ENCODE measurements at places on chromosomes 6 and 20. TPM values are rescaled to one million over a fixed set of nuclear protein-coding genes. Genes with fewer than 3 reads are reported as not detected.

PAX1 gene
- total RNA-seq = 0.19 TPM

VSTM2L gene
- 0.38 TPM for total RNA-seq

PRDM1 gene
- total RNA-seq = 37.2 TPM

STK35 gene
- total RNA-seq = 27.3 TPM

UBD gene
- total RNA-seq = 11.1 TPM

LTA gene
- total RNA-seq = not detected

RAB22A gene
- total RNA-seq = 33.2 TPM

MED20 gene
- total RNA-seq = 18.7 TPM

- DNase-seq = no peak
- no peak overlapping the region for H3K4me3 ChIP-seq
- no peaks in the 10 kb centered on the region for H3K36me3 ChIP-seq
- H3K27me3 ChIP-seq = no peaks in the 10 kb centered on the region
- peaks cover 27% of the 10 kb centered on the region for H3K4me1 ChIP-seq
These were observed 80.4 kb upstream of the CD93 start for GRCh38 chr20:23166563-23166962.

GRCh38 chr20:53070706-53071392, 98.7 kb downstream of the TSHZ2 start:
- no peaks in the 10 kb centered on the region for H3K27me3 ChIP-seq
- no peaks in the 10 kb centered on the region for H3K36me3 ChIP-seq
- peaks cover 4% of the 10 kb centered on the region for H3K4me1 ChIP-seq
- DNase-seq = no peak

- DNase-seq = no peak
- no peaks in the 10 kb centered on the region for H3K27me3 ChIP-seq
- no peaks in the 10 kb centered on the region for H3K36me3 ChIP-seq
- no peak overlapping the region for H3K27ac ChIP-seq
These were observed 4.6 kb downstream of the PTPRK start for GRCh38 chr6:128515550-128516513.

GRCh38 chr6:126767711-126768110, 350.8 kb upstream of the RSPO3 start:
- H3K27me3 ChIP-seq = no peaks in the 10 kb centered on the region
- no peak for DNase-seq
- H3K27ac ChIP-seq = no peak overlapping the region

GRCh38 chr6:64439274-64439673, 803.7 kb downstream of the PHF3 start:
- H3K4me1 ChIP-seq = no peaks in the 10 kb centered on the region
- H3K36me3 ChIP-seq = no peaks in the 10 kb centered on the region

- no peak overlapping the region for H3K27ac ChIP-seq
- no peak for DNase-seq
- H3K4me3 ChIP-seq = no peak overlapping the region
- H3K36me3 ChIP-seq = no peaks in the 10 kb centered on the region
- no peaks in the 10 kb centered on the region for H3K27me3 ChIP-seq
These were observed 7.5 kb upstream of the KCNK5 start for GRCh38 chr6:39236742-39237141.

- DNase-seq = no peak
- H3K27me3 ChIP-seq = no peaks in the 10 kb centered on the region
- H3K36me3 ChIP-seq = no peaks in the 10 kb centered on the region
- no peak overlapping the region for H3K27ac ChIP-seq
- no peak overlapping the region for H3K4me3 ChIP-seq
- peaks cover 4% of the 10 kb centered on the region for H3K4me1 ChIP-seq
These were observed 201.4 kb downstream of the ARHGAP18 start for GRCh38 chr6:129508477-129509145.

DNA sequence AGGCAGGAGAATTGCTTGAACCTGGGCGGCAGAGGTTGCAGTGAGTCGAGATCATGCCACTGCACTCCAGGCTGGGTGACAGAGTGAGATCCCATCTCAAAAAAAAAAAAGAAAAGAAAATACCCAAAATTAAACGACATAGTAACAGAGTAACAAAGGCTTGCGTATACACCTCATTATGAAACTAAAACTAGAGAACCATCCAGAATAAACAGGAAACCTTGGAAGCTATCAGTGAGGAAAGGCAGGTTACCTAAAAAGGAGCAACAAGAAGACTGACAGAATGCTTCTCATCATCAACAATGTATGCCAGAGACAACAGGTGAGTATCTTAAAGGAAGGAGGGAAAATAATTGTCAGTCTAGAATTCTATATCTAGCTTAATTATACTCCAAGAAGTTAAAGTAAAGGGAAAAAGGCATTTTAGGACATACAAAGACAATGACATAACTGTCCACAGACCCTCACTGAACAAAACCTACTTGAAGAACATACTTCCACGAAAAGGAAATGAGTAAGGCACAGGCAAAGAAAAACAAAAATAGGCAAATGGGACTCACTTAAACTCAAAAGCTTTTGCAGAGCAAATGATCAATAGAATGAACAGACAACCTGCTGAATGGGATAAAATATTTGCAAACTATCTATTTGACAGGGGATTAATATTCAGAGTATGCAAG, 64.1 kb upstream of the NT5E start:
- H3K27ac ChIP-seq = no peak overlapping the region
- H3K27me3 ChIP-seq = no peaks in the 10 kb centered on the region
- no peaks in the 10 kb centered on the region for H3K36me3 ChIP-seq
- H3K4me3 ChIP-seq = no peak overlapping the region

DNA sequence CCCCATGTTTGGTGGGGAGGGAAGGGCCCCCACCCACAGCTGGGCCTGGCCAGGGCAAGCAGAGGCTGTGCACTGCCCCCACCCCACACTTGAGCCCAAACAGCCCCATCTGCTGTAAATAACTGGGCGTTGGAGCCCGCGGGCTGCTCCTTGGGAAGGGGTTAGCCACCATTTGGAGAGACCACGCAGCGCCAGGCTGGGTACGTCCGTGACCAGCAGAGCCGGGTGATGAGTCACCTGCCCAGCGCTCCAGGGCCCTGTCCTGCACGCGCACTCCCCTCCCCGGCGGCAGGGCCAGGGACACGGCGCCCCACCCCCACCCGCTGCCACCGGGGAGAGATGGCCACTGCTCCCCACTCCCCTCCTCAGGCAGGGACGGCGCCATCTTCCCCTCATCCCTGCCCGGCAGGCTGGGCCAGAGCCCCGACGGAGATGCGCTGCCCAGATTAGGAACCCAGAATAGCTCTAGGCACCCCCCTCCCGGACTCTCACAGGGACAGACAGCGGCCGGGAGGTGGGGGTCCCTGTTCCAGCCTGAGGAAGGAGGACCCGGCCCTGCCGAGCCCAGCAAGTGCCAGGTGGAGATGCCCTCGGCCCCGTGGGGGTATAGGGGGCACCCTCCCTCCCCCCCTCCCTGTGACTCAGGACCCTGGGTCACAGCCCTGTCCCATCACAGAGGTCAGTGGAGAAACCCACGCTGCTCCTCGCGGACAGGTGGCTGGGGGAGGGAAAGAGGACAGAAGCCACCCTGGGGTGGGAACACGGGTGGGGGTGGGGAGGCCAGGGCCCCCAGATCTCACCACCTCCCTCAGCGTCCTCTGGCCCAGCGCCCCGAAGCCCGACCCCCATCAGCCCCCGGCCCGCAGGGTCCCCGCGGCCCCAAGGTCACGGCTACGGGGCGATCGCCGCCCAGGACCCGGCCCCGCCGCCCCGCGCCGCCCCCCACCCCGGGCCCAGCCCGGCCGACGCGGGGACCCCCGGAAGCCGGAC, 642 bp downstream of the EEF1A2 start:
- H3K4me1 ChIP-seq = peaks cover 29% of the 10 kb centered on the region
- no peak overlapping the region for H3K4me3 ChIP-seq
- no peak overlapping the region for H3K27ac ChIP-seq
- peaks cover 7% of the 10 kb centered on the region for H3K27me3 ChIP-seq
- no peak for DNase-seq

GRCh38 chr6:42359021-42359420, 92.7 kb downstream of the TRERF1 start:
- no peak overlapping the region for H3K4me3 ChIP-seq
- no peaks in the 10 kb centered on the region for H3K36me3 ChIP-seq
- H3K27me3 ChIP-seq = no peaks in the 10 kb centered on the region
- H3K4me1 ChIP-seq = no peaks in the 10 kb centered on the region
- DNase-seq = no peak
- H3K27ac ChIP-seq = no peak overlapping the region

GRCh38 chr6:10587656-10588406, 66.7 kb downstream of the GCNT2 start:
- H3K4me1 ChIP-seq = no peaks in the 10 kb centered on the region
- DNase-seq = no peak
- no peaks in the 10 kb centered on the region for H3K36me3 ChIP-seq
- H3K27ac ChIP-seq = no peak overlapping the region

Data from esophagus squamous epithelium (tissue), 5 donors.